ENCODE measurements at places on chromosomes 5 and 9. TPM values are rescaled to one million over a fixed set of nuclear protein-coding genes. Genes with fewer than 3 reads are reported as not detected.

Gene RNF183
- polyA plus RNA-seq, result not detected

Gene NIPAL4
- polyA plus RNA-seq, result not detected

Gene CRB2
- 0.70 TPM for polyA plus RNA-seq

Gene SLC4A9
- polyA plus RNA-seq, result not detected

Gene LPAR1
- polyA plus RNA-seq, result 0.32 TPM

Gene GRXCR2
- 0.36 TPM for polyA plus RNA-seq

Gene TERT
- polyA plus RNA-seq, result not detected

Gene PCDHB10
- 8.7 TPM for polyA plus RNA-seq

Gene NEUROG1
- polyA plus RNA-seq, result not detected

Gene BRINP1
- 20.3 TPM for polyA plus RNA-seq

Gene LEAP2
- polyA plus RNA-seq, result 1.6 TPM

Gene SPATA6L
- 0.89 TPM for polyA plus RNA-seq

Gene SCAMP1
- 156 TPM for polyA plus RNA-seq

Gene HACD4
- polyA plus RNA-seq, result not detected

Gene PCDHGA9
- polyA plus RNA-seq, result not detected
